Right renal cortex interstitium (tissue), 3 donors: ENCODE measurements at places on chromosomes 7 and 10.

DNA sequence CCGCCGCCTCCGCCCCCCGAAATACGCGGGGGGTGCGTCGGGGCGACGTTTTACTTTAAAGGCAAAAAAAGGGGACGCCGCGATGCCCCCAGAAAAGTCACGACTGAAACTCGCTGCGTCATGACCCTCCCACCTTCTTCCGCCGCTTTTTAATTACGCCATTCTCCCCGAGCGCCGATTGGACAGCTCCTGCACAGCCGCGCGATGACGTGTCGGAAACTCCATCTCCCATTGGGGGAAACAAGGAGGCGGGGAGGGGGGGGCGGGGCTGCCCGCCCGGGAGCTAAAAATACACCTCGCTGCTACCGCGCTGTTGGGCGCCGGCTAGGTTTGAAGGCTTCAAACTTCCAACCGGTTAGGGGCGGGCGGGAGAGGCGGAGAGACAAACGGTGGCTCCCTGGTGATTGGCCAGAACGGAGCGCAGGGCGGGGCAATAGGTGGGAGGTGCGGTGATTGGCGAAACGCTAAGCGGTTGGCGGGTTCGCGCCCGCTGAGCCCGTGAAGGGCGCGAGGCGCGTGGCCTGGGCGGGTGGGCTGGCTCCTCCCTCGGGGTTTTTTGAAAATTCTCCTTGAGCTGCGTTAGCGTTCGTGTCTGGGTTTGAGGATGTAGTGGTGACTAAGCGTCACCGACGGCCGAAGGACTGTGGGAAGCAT, at the start of gene RHEB:
Gene RHEB (minus strand): TSS at position 131 of the 654 bp plus-strand sequence. CDS start 384 bp downstream, outside the sequence.
- peak; percentile 96 for DNase-seq

DNA sequence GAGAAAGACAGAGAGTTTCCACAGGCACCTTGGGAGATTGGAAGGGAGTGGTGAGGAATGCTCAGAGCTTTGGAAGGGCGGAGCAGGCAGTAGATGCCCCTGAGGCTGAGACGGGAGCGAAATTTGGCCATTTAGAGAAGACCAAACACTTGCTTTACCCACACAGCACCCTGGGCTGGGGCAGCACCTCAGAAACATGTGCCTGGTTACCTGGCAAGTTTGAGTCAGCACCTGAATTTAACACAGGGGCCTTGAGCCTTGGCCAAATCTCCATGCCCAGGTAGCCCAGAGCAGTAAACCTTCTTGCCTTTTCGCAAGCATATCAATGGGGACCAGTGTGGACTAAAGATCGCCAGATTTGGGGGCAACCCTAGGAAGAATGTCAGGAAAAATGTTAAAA, 111.9 kb upstream of the NFE2L3 start:
- DNase-seq = no peak

- no peak for DNase-seq
Measured at GRCh38 chr10:25578061-25578460, 356.0 kb upstream of the MYO3A start.

GRCh38 chr10:70683601-70683934, 11.3 kb downstream of the ADAMTS14 start:
- DNase-seq = no peak

DNA sequence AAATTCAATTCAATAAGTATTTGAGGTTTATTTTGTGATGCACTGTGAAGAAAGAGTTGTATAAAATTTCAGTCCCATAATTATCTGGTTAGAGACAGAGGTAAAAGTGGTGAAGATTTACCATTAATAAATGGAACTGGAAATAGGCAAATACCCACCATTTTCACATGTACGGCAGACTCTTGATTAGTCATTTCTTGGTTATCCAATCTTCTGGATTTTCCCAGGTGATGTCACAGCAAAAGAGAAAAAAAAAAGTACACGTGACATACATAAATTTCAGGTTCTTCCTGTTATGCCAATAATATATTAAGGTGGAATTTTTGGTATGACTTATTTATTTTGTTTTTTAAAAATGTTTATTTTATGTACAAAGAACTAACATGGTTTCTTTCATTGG, 26.8 kb downstream of the NT5C3A start:
- no peak for DNase-seq
